ENCODE measurements at places on chromosomes 7 and 10. TPM values are rescaled to one million over a fixed set of nuclear protein-coding genes. Genes with fewer than 3 reads are reported as not detected.

Gene GSTO2
- total RNA-seq = 0.51 TPM

Gene LBX1
- under 0.01 TPM for total RNA-seq

Gene AS3MT
- total RNA-seq = 1.0 TPM

Gene NSUN6
- 4.3 TPM for total RNA-seq

Gene HTRA1
- total RNA-seq = 523 TPM

Gene LGI1
- total RNA-seq = not detected

Gene PLEKHA1
- 30.2 TPM for total RNA-seq
